ENCODE measurements at places on chromosomes 3 and 15.

DNA sequence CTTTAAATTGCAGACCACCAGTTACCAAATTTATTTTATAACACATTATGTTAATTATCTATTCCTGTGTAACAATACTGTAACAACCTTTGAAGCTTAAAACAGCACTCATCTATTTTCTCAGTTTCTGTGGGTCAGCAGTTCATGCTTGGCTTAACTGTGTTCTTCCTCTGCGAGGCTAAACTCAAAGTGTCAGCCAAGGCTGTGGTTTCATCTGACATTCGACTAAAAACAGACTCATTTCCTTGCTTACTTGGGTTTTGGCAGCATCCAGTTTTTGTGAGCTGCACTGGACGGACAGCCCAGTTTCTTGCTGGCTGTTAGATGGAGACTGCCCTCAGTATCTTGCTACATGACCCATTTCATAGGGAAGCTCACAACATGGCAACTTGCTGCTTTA, 247.3 kb upstream of the KCNH8 start:
- DNase-seq, result no peak

DNA sequence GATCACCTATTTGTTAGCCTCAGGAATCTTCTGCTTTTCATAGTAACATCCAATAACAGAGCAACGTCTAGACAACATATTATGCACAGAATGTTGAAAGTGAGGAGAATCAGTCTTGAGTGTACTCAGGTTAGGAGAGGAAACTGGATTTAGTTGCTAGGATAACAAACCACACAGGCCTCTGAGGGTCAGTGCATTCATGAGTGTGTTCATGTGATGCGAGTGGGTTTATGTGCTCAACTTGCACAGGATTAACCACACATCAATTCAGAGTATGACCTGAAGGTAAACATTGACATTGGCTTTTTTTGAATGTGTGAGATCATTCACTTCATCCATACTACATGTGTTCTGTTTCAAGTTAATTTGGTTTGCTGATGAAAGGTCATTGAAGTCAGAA, 287.6 kb downstream of the DIPK2A start:
- no peak for DNase-seq

DNA sequence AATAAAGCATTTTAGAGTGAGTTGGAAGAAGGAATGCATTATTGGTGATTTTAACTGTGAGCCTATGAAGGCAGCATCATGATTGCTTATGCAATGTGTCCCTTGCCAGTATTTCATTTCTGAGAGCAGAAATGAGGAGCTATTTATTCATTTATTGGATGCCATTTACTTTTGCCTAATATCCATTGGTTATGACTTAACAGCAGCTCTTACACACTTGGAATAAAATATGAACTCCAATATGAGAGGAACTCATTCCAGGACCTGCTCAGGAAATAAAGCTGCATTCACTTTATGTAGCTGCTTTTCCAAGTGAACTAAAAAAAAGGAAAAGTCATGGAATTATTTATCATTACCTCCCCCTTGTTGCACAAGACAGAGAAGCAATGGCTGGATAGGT, 280.1 kb downstream of the LRTM1 start:
- DNase-seq, result no peak

DNA sequence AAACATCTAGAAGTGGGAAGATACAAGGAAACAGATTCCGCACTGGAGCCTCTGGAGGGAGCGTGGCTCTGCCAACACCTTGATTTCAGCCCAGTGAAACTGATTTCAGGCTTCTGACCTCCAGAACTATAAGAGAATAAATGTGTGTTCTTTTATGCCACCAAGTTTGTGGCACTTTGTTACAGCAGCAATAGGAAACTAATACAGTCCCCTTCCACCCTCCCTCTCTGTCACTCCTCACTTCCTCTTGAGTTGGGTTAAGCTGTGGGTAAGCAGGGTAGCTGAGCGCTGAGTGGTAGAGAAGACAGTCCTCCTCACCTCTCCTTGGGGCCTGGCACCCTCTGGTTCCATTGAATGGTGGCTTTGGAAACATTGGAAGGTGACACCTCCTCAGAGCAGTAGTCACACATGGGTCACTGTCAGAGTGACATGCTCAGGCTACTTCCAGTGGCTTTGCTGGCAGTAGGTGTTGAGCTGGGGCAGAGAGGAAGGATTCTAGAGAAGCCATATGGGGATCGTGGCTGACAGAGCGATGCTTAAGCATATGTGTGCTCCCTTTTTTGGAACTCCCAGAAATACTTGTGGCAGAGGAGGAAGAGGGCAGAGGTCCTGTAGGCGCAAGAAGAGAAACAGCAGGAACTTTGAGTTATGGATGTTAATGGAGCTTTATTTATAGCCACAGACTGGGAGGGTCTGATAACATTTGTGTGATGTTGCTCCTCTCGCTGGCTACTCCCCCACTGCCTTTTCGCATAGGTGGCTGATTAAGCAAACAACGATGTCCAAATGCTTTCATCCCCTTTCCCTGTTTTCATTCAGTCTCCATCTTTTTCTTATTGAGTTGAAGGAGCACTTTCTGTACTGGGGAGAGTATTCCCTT, 14.8 kb upstream of the HCN4 start:
- DNase-seq, result no peak

GRCh38 chr3:12994357-12994606, 78.9 kb downstream of the IQSEC1 start:
- no peak for DNase-seq

DNA sequence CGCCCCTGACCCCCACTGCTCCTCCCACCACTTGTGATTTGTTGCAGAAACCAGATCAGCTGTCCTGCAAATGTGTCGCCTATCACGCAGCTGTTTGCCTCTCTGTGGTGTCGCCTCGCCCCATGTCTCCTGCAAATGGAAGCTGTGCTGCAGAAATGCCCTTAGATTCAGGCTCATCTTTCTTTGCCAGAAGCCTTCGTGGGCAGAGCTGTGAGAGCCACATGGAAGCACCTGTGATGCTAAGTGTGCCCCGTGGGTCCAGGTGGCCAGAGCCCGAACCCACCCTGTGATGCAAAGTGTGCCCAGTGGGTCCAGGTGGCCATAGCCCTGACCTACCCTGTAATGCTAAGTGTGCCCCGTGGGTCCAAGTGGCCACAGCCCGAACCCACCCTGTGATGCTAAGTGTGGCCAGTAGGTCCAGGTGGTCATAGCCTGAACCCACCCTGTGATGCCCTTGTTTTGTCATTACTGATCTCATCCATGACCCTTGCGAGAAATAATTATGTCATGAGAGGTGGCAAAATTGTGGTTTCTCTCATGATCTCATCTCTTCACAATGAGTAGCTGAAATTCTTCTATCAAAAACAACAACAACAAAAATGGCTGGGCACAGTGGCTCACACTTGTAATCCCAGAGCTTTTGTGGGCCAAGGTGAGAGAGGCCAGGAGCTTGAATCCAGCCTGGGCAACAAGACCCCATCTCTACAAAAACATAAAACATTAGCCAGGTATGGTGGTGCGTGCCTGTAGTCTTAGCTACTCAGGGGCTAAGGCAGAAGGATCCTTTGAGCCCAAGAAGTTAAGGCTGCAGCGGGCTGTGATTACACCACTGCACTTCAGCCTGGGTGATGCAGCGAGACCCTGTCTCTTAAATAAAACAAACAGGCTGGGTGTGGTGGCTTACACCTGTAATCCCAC, 187.4 kb downstream of the GOLGA6L6 start:
- DNase-seq, result no peak

- no peak for DNase-seq
Measured at GRCh38 chr3:128317101-128317697, 149.5 kb downstream of the DNAJB8 start.

All from NCI-H1105 treated with DMSO at 0.1 percent for 48 hours (cell line).